ENCODE measurements at places on chromosomes 5 and 9. TPM values are rescaled to one million over a fixed set of nuclear protein-coding genes. Genes with fewer than 3 reads are reported as not detected.

Gene IL7R
- total RNA-seq, result 7.8 TPM

Gene DNM1
- total RNA-seq, result 7.7 TPM

Gene FCN2
- not detected for total RNA-seq

Gene TIFAB
- total RNA-seq, result not detected

Gene RMND5B
- 33.7 TPM for total RNA-seq
